ENCODE measurements at places on chromosomes 6 and 20.

DNA sequence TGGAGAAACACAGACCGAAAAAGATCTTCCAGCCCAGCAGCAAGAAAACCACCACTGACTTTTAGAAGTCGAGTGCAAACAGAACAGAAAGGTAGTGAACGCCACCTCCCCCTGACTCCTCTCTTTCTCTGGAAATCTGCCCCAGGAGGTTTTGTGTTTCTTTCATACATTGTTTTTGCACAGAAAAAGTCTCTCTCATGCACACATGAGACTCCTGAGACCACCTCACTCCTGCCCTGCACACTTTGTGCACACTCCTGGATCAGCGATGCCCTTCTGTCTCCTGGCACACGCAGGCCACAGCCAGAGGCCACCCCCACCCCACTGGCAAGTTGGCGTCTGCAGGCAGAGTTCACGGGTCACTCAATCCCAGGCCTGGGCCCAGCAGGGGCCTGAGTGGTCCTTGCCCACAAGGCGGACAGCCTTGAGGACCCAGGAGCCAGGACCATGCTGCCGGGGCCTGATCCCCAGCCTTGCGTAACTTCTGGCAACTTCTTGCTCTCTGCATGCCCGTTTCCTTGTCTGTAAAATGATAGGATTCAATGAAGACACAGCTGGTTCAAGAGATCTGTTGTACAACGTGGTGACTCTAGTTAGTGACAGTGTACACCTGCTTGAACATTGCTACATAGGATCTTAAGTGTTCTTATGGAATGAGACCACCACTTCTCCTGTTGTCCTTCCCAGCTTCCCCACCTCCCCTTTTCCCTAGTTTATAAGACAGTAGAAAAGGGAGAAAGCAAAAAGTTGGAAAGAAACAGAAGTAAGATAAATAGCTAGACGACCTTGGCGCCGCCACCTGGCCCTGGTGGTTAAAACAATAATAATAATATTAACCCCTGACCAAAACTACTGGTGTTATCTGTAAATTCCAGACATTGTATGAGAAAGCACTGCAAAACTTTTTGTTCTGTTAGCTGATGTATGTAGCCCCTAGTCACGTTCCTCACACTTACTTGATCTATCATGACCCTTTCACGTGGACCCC, 30.2 kb upstream of the CST7 start:
- DNase-seq = peak; percentile 11

DNA sequence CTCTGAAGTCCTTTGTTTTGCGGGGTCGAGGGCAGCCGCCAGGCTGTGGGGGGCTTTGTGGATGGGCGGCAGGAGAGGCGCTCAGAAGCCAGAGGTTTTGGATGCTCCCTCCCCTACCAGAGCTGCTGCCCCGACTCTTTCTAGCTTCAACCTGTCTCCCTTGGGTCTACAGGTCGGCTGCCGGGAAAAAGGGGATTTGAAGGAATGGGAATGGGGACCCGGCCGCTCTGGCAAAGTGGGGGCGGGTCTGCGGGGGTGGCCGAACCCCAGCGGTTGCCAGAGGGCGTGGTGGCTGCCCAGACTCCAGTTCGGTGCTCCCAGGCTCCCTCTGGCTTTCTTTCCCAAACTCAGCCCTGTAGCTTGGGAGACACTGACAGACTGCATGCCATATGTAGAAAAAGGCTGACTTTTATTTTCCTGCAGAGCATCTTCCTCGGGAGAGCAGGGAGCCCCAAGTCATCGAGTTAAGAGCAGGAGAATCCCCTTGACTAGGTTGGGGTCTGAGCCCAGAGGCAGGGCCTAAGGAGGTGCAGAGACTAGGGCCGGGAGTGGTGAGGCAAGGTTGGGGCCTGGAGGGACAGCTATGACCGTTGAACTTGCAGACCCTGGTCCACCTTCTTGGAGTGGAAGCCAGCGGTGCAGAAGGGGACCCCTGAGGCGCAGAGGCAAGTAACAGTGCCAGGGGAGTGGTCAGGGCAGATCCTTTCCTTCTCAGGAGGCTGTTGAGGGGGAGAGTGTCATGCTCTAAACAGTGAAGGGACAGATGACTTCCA, 1.4 kb upstream of the PPP1R18 start:
- DNase-seq = no peak

GRCh38 chr6:41724586-41725501, 10.6 kb downstream of the TFEB start:
- DNase-seq = peak; percentile 21

- no peak for DNase-seq
Measured at GRCh38 chr6:48213076-48213788, 102.2 kb upstream of the PTCHD4 start.

DNA sequence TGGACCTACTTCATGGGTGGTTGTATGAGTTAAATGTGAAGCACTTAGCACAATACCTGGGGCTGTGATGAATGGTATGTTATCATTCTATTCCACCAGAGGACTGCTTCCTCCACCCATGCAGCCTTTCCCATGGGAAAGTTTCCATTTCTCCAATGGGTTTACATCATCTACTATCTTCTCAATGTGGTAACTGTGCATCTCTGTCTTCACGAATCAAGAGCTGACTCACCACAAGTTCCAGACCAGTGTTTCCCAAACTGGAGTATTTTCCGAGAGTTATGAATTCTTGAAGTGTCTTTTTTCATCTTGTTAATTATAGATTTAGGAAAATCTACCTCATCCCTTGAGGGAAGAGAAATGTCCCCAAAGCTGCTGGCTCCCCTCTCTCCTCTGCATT, 182.8 kb downstream of the UNC5CL start:
- no peak for DNase-seq

DNA sequence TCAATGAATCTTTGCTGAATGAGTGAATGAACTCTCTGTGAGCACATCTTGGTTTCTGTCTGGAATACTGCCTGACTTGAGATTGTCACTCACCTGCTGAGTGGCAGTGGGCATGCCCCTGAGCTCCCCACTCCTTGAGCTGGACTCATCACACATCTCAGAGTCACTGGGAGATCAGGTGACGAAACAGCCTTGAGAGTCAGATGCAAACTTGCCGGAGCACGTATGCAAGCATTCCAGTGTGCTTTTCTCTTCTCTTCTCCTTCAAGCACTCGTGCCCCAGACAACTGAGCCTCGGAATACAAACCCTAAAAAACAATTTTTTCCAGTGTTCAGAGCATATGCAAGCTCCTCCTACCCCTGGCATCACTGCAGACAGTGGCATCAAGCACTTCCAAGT, 9.4 kb upstream of the BMP7 start:
- no peak for DNase-seq

- no peak for DNase-seq
Measured at GRCh38 chr20:32285621-32286371, 8.3 kb downstream of the KIF3B start.

GRCh38 chr6:97958134-97958533, 675.1 kb upstream of the MMS22L start:
- DNase-seq = no peak

- DNase-seq = no peak
Measured at GRCh38 chr6:93165850-93166430, 253.4 kb downstream of the EPHA7 start.

DNA sequence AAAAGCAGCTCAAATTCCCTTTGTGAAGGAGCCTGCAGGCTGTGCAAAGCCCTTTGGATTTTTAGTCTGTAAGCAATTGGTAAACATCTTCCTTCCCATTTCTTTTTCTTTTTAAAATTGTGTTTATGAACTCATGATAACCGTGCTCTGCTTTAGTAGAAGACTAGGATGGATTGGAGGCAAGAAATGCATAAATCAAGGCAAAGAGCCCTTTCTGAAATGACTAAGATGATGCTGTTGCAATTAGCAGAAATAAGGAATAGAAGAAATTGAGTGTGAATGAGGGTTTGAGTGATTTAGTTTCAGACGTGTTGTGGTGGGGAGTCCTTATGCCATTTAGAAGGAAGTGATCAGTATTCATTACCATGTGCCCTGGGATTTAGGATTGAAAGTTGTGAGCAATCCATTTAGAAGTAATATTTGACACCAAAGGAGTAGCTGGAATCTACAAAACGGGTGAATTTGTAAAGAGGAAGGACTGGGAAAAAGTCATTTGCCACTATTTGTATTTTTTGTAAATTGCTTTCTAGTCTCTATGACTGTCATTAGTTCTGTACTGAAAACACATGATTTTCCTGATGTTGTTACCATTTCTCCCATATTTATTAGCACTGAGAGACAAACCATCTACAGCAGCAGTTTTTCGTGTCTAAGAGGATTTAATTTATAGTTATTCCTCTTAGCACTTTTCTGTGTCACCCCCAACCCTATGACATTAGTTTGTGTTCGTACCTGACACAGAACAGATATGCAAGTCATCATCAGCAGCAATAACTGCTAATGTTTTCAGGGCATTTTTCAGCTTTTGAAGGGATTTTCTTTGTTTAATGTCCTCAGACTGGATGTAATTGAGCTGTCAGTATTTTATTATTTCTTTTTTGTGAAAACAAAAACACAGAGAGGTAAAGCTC, 265.0 kb downstream of the UTRN start:
- no peak for DNase-seq

GRCh38 chr6:164929408-164929977, 379.9 kb downstream of the C6orf118 start:
- peak; percentile 9 for DNase-seq

GRCh38 chr6:119346450-119346849, 3.1 kb downstream of the MAN1A1 start:
- DNase-seq = no peak

DNA sequence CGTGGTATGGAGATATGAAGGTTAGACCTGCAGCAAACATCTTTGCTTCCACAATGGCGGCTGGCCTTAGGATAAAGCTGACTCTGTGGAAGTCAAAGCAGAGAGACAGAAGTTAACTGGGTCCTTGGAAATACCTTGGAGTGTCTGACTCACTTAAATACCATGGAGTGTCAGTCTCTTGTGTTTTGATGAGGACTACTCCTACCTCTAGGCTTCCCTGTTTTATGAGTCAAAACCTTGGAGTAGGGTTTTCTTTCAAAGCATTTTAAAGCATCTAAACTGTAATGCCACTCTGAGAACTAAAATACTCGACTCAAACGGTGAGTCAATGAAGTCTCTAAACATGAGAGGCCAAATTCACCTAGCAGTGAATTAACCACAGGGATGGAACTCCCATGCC, 329.1 kb downstream of the SAMD5 start:
- no peak for DNase-seq

DNA sequence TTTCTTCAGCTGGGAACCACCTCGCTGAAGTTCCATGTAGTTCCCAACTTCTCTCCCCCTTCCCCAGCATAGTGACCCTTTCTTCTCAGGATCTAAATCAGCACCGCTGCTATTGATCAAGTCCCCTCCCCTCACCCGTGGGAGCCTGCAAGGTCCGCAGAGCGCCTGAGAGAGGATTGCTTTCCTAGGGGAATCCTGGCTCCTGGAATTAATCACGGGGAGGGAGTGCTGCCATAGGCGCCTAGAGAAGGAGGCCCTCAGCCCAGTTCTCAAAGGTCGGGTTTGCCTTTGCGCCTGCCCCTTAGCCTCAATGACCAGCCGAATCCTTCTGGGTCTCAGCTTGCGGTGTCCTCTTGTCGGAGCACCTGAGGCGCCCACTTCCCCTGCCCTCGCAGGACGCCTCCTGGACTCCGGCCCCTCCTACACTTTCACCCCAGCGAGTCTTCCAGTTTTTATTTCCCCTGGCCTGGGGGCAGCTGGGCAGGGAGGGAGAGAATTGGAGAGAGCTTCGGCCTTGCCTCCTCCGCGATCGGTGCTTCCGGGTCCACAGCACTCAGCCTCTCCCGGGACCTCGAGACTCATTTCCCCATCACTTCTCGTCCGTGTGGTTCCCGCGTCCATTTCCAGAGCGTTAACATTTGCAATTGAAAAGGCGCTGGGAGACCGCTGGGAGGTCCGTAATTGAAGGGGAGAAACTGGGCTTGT, 3.1 kb upstream of the NKX2-2 start:
- DNase-seq = no peak

GRCh38 chr20:19451923-19452295, 239.5 kb downstream of the SLC24A3 start:
- DNase-seq = no peak

- DNase-seq = no peak
Measured at GRCh38 chr6:36285797-36286196, 15.9 kb downstream of the PNPLA1 start.

DNA sequence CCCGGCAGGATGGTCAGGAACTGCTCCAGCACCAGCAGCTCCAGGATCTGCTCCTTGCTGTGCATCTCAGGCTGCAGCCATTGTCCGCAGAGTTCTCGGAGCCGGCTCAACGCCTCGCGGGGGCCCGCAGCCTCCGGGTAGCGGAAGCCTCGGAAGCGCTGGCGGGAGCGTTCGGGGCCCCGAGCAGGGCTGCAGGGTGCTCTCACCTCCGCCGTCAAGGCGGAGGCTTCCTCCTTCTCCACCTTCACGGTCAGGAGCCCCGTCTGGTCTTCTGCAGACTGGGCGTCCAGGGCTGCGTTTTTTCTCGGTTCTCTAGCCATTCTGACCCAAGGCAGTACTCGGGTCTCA, 434 bp downstream of the ZKSCAN4 start:
- no peak for DNase-seq

GRCh38 chr20:59575216-59575615, 29.1 kb upstream of the PHACTR3 start:
- no peak for DNase-seq

- no peak for DNase-seq
Measured at GRCh38 chr6:111540681-111541025, 57.6 kb upstream of the REV3L start.

All from pons (tissue), 1 donor.